Epithelial cell of umbilical artery (primary cell): ENCODE measurements at places on chromosomes 12 and 14. TPM values are rescaled to one million over a fixed set of nuclear protein-coding genes. Genes with fewer than 3 reads are reported as not detected.

The CMKLR1 gene
- total RNA-seq: not detected in 2 replicates

The RIMBP2 gene
- under 0.01 TPM in 1 of 2 replicates, not detected in the other for total RNA-seq

The GDF3 gene
- 0.15 TPM in 1 of 2 replicates, not detected in the other for total RNA-seq

The GUCY2C gene
- total RNA-seq: not detected in 2 replicates

The ZDHHC22 gene
- under 0.01 TPM in 1 of 2 replicates, not detected in the other for total RNA-seq

The TMPRSS12 gene
- not detected in 2 replicates for total RNA-seq

The KRT85 gene
- not detected in 2 replicates for total RNA-seq

The KIF5A gene
- total RNA-seq: under 0.01 TPM in 1 of 2 replicates, not detected in the other

The CKAP4 gene
- total RNA-seq: 149 and 166 TPM in 2 replicates

The PTGDR gene
- total RNA-seq: not detected in 2 replicates

The VRTN gene
- not detected in 2 replicates for total RNA-seq

The FAM161B gene
- 1.7 and 1.9 TPM in 2 replicates for total RNA-seq

The DHRS2 gene
- not detected in 2 replicates for total RNA-seq

The CLEC4C gene
- not detected in 2 replicates for total RNA-seq

The CIDEB gene
- total RNA-seq: 0.32 and 3.2 TPM in 2 replicates

The GOLGA5 gene
- total RNA-seq: 31.6 and 39.0 TPM in 2 replicates

The USP44 gene
- 2.6 and 3.0 TPM in 2 replicates for total RNA-seq

The ABCD2 gene
- not detected in 2 replicates for total RNA-seq

The NTF3 gene
- total RNA-seq: 0.32 TPM in 1 of 2 replicates, not detected in the other

The KRT77 gene
- not detected in 2 replicates for total RNA-seq

The MGST1 gene
- total RNA-seq: 19.2 and 26.6 TPM in 2 replicates

The DLK1 gene
- total RNA-seq: not detected in 2 replicates

The RIC8B gene
- total RNA-seq: 7.1 and 14.0 TPM in 2 replicates

The GSKIP gene
- total RNA-seq: 42.6 and 46.4 TPM in 2 replicates

The DNM1L gene
- 82.8 and 94.8 TPM in 2 replicates for total RNA-seq

The DEGS2 gene
- under 0.01 and 0.15 TPM in 2 replicates for total RNA-seq

The RFX4 gene
- total RNA-seq: not detected in 2 replicates

The ISCU gene
- 95.5 and 117 TPM in 2 replicates for total RNA-seq

The KRT82 gene
- not detected in 2 replicates for total RNA-seq

The TPI1 gene
- 1,011 and 1,271 TPM in 2 replicates for total RNA-seq

The COQ10A gene
- total RNA-seq: 9.1 and 13.2 TPM in 2 replicates

The C12orf50 gene
- total RNA-seq: not detected in 2 replicates

The SAMD4A gene
- 21.7 and 22.7 TPM in 2 replicates for total RNA-seq

The GPR84 gene
- total RNA-seq: not detected in 2 replicates

The SIX1 gene
- 0.46 and 0.97 TPM in 2 replicates for total RNA-seq

The CPNE6 gene
- not detected in 2 replicates for total RNA-seq

The RBP5 gene
- total RNA-seq: not detected in 2 replicates

The NR4A1 gene
- 0.46 and 0.97 TPM in 2 replicates for total RNA-seq

The DDN gene
- total RNA-seq: 0.15 and 0.32 TPM in 2 replicates

The MAP1LC3B2 gene
- total RNA-seq: 0.32 TPM in 1 of 2 replicates, not detected in the other

The KLRC2 gene
- total RNA-seq: not detected in 2 replicates

The REM2 gene
- total RNA-seq: under 0.01 TPM in 1 of 2 replicates, not detected in the other

The HPD gene
- total RNA-seq: not detected in 2 replicates

The AQP5 gene
- total RNA-seq: 0.32 and 3.2 TPM in 2 replicates

The KRT3 gene
- total RNA-seq: not detected in 2 replicates
